ENCODE measurements at places on chromosomes 5 and 9.
A peak's percentile ranks its signal among the peaks of the same experiment; 100 is the strongest.

DNA sequence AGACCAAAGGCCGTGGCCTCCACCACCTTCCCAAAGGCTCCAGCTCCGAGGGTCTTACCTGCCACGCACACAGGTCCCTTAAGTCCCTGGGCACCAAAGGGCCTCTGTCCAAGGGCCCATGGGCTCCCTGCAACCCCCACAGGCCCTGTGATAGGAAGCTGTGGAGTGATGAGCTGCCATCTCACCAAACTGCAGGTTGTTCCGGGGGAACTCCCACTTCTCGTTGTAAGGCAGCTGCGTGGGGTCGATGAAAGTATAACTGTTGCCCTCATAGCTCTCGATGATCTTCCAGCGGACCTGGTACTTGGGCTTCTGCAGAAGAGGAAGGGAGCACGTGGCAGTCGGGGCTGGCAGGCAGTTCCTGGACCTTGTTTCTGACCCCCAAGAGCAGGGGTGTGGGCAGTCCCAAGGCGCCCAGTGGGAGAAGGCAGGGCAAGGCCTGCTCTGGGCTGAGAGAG lies 24.8 kb downstream of the CSF1R start:
- DNase-seq: no peak

DNA sequence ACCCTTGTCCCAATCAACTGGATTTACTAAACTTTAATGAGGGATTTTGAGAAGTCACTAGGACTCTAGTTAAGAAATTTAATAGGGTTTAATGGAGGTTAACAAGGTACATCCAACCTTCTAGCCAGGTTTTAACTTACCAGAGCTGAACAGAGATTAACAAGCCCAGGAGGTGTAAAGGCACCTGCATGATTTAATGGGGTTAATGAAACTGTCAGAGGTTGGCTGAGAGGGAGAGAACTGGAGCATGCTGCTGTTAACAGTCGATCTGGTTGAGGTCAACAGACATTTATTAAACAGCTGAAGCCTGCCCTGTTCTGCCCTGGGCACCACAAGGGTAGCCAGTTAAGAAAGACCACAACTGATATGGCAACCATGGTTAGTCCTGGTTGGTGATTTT lies 13.6 kb downstream of the HAND1 start:
- no peak for DNase-seq

DNA sequence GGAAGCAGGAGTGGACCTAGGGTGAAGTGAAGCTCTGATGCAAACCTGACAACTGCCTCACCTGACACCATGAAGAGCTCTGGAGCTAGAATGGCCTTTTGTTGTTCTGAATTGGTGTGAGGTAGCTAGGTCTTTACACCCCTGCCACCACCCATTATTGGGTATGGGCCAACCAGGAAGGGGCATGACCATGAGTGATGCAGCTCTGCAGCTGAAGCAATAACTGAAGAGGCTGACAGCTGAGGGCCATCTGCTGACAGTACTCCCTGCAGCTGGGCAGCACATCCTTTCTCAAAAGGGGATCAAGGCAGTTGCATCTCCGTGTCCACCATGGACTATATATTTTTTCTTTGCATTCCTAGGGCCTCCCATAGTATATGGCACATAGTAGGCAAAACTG lies 87.0 kb upstream of the TLE1 start:
- no peak for DNase-seq

GRCh38 chr5:135739383-135739981 lies 95.0 kb upstream of the SLC25A48 start:
- DNase-seq: no peak

GRCh38 chr5:9015937-9016270 lies 530.0 kb downstream of the SEMA5A start:
- no peak for DNase-seq

- DNase-seq: no peak
Observed at GRCh38 chr9:546797-547223, 294.7 kb upstream of the DMRT1 start.

GRCh38 chr9:30723656-30724055 lies 1660.8 kb upstream of the ACO1 start:
- no peak for DNase-seq

- DNase-seq: peak; percentile 34
Observed at GRCh38 chr9:132160802-132161742, 786 bp upstream of the NTNG2 start.

GRCh38 chr9:89484475-89485404 lies 13.2 kb downstream of the SEMA4D start:
- DNase-seq: no peak

- DNase-seq: no peak
Observed at GRCh38 chr5:6686915-6687409, 26.3 kb upstream of the TENT4A start.

DNA sequence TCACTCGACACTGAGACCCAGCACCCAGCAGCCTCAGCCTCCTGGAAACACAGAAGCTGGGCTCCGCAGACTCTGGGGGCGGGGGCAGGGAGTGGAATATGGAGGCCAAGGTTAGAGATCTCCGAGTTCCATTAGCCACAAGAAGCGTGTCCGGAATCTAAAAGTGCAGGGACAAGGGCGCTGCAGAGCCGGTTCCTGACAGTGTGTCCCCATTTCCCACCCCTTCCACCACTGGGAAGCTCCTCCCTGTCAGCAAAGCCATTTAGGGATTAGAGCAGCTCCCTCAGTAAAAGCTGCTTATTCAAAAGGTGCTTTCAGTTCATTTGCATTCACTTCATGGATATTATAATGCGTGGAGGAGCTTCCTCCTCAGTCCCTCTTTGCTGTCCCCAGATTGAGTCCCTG lies 74.1 kb upstream of the HSPA9 start:
- no peak for DNase-seq

DNA sequence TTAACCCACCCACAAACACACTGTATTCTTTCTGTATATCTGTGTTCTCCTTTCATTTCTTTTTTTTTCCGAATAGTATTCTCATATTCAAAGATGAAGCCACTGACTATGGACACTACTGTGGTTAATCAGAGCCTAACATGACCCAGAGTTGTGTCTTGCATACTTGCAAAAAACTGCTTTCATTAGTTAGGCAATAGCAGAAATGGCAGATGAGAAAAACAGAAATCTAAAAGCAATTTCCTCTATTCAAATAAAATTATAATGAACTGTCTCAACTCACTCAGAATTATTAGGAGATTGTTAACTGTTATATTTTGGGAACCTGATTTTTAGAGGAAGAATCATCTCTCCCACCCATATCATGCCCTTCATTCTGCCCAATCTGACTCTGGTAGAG lies 45.9 kb downstream of the FREM1 start:
- no peak for DNase-seq

GRCh38 chr5:5104550-5104949 lies 35.6 kb upstream of the ADAMTS16 start:
- no peak for DNase-seq

- no peak for DNase-seq
Observed at GRCh38 chr5:73233461-73234203, 60.6 kb downstream of the TMEM174 start.

- no peak for DNase-seq
Observed at GRCh38 chr9:134546246-134546731, 95.3 kb upstream of the COL5A1 start.

DNA sequence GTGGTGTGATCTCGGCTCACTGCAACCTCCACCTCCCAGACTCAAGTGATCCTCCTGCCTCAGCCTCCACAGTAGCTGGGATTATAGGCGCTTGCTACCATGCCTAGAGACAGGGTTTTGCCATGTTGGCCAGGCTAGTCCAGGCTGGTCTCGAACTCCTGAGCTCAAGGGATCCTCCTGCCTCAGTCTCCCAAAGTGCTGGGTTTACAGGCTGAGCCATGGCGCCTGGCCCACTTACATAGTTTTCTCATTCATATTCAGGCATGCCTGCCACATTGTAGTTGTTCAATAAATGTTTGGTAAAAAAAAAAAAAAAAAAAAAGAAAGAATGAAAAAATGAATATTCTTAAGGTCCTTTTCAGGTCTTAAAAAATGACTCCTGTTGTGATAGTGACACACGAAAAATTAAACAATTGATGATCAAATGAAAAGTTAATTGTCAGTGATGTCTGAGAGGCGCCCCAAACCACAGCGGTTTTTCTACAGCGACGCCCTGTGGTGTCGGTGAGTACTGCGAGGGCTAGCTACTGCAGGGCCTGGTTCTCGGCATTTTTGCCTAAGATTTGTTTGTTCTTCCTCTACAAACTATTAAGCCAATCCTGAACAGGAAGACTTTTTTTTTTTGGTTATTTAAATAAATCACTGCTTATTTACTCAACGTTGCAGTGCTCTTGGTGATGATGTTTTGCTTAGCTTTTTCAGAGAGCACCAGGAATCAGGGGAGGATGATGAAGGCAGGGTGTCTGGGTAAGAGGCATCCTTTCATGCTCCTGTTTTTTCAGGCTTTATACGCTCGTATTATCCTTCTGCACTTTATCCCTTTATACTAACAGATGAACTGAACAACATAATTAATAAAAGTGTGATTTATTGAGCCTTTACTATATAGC lies 67.0 kb upstream of the DPYSL3 start:
- DNase-seq: no peak

DNA sequence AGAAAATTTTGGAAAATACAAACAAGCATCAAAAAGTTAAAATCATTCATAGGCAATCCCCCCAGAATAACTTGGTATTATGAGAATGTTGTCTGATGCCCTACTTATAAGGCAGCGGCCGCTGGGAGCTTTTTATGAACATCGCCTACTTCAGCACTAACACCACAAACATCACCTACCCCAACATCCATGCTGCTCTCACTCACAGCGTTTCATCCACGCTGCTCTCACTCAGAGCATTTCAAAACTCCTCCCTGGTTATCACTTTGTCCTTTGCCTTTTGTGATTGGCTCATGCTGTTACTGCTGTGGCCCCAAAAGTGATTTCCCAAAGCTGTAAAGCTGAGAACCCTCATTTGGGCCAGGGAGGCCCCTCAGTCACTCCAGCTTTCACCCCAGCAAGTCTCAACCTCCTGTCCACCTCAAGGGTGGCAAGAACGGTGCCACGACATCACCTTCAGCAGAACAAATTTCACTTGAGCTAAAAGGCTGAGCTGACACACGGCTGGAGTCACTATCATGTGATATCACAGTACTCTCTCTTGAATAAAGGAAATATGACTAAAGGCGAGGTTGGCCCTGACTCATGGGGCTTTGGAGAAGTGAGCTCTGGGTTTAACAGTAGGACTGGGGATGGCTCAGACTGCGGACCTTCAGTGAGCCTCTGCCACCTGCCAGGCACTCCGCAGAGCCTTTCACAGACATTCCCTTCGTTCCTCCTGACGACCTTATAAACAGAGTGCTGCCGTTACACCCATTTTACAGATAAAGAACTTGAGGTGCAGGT lies 25.2 kb downstream of the SHC3 start:
- no peak for DNase-seq

GRCh38 chr5:129046151-129046550 lies 48.4 kb upstream of the ISOC1 start:
- DNase-seq: no peak

GRCh38 chr5:176528761-176529115 lies 8.5 kb downstream of the RNF44 start:
- DNase-seq: no peak

DNA sequence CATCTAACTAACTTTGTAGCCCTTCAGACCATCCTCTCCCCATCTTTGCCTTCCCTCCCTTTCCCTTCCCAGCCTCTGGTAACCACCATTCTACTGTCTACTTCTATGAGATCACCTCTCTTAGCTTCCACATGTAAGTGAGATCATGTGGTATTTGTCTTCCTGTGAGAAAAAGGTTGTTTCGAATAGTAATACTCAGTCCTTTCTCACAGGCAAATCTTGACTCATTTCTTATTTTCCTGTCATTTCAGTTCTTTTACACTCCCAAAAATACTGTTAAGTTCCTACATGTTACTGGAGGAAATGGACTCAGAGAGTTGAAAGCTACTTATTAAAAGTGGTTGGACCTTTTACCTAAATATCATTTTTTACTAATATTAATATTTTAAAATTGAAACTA lies 82.1 kb downstream of the SLF1 start:
- DNase-seq: no peak

GRCh38 chr9:38062498-38063362 lies 6.3 kb downstream of the SHB start:
- DNase-seq: no peak

DNA sequence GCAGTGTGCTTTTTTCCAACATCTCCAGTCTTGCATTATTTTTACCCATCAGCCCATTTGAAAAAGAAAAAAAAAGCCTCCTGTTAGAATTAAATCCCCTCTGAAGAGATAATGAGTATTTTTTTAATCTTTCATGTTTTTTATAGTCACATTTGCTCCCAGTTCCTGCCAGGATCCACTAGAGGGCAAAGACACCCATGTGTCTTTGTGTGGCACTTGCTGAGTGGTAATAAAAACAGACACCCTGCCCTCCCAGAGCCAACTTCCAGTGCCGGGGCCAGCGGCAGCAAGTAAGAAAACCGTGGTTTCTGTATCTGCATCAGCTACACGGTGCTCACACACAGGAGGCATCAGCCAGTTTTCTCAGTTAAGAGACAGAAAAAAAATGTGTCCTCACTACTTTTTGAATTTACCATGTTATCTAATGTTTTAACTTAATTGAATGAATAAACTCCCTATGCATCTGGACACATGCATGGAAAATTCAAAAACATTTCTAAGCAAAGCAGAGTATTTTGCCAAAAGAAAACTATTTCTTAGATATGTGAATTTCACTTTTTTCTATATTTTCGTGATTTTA lies 70.2 kb upstream of the PLEKHG4B start:
- DNase-seq: no peak

DNA sequence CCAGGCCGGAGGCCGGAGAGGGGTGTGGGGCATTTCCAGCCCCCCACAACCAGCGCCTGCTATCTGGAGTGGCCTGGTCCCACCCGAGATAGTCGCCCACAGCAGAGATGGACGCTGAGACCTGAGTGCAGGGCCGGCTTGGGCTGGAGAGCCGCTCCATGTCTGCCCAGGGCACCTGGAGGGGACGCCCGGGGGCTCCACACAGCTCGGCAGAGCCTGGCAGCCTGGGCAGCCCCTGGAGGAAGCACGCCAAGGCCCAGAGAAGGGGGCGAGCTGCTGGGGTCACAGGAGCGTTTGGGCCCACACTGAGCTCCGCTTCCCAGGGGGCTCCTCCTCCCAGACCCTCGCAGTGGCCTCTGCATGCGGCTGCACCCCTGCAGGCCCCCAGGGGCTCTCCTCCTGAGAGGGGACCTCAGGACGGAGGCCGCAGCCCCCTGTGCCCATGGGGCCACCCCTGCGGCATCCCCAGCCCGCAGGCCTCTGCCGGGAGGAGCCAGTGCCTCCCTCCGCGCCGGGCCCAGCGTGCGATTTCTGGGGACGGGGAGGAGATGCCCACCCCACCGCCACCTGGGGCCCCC lies 42.2 kb upstream of the EGFL7 start:
- DNase-seq: no peak

DNA sequence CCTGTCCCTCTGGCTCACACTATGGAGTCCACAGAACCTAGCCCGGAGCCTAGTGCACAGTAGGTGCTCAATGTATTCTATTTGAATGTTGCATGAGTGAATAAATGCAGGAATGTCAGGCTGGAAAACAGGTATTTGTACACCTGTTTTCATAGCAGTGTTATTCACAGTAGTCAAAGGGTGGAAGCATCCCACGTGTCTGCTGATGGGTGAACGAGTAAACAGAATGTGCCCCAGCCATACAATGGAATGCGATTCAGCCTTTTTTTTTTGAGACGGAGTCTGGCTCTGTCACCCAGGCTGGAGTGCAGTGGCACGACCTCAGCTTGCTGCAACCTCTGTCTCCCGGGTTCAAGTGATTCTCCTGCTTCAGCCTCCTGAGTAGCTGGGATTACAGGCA lies 31.5 kb upstream of the IER5L start:
- DNase-seq: no peak

GRCh38 chr9:30758726-30759446 lies 1625.6 kb upstream of the ACO1 start:
- no peak for DNase-seq
